ENCODE measurements at places on chromosomes 7 and 10.

GRCh38 chr10:77806511-77807157 is 119.9 kb downstream of the DLG5 start:
- DNase-seq, result no peak

DNA sequence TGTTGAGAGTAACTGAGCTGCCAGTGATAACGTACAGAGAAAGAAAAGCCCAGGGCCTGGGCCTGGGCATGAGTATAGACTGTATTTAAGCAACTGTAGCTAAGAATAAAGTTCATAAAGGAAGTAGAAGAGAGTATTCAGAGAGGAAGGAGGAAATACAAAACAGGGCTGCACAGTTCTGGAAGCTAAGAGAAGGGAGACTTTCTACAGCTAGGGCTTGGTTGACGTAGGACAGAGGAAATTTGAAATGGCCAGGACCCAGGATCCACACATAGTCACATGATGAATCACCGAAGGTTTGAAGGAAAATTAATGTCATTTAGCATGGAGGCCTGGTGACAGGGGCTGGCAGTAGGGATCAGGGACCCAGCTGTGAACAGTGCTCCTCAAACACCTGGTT is 66.7 kb downstream of the ARL4A start:
- DNase-seq, result no peak

DNA sequence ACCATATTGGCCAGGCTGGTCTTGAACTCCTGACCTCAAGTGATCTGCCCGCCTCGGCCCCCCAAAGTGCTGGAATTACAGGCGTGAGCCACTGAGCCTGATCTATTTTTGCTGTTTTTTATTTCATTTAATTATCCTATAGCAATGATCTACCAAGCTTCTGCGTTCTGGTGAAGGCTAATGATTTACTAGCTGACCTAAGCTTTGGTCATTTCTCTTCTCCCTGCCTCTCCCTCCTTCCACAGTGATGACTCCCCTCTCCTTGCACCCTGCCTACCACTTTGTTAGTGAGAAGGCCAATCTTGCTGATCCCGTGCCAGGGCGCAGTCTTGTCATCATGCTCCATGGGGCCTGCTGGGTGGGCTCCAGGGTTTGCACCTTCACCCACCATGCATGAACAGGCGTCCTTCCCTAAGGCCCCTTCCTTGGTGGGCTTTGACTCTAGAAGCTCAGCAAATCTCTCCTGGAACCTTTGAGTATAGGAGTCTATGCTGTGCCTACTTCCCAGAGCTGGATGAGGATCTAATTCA is 11.9 kb upstream of the ZCCHC24 start:
- DNase-seq, result no peak

DNA sequence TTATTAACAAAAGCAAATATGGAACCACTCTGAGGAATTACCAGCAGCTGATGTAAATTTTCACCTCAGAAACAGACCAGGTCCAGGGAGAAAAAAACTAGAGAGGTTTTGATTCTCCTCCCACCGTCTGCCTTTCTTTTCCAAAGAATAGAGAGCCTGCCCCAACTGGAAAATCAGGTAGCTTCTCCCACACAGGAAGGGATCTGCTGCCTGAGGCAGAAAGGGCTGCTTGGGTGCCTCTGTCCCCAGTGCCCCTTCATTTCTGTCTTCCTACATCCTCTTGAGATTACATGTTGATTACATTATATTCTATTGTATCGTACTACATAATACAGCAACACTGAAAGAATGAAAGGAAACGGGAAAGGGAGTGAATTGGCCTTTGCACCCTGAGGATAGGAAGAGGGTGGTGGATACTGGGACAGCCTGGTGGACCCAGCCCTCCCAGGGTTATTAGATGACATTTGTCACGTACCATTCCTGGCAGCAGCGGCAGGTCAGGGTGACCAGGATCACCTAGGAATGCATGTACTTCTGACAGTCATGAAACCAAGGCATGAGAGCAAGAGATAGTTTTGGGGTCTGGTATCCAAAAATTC is 8.9 kb downstream of the ST8SIA6 start:
- DNase-seq, result no peak

- DNase-seq, result no peak
Measured at GRCh38 chr10:38025283-38025682, 14.8 kb downstream of the ZNF33A start.

DNA sequence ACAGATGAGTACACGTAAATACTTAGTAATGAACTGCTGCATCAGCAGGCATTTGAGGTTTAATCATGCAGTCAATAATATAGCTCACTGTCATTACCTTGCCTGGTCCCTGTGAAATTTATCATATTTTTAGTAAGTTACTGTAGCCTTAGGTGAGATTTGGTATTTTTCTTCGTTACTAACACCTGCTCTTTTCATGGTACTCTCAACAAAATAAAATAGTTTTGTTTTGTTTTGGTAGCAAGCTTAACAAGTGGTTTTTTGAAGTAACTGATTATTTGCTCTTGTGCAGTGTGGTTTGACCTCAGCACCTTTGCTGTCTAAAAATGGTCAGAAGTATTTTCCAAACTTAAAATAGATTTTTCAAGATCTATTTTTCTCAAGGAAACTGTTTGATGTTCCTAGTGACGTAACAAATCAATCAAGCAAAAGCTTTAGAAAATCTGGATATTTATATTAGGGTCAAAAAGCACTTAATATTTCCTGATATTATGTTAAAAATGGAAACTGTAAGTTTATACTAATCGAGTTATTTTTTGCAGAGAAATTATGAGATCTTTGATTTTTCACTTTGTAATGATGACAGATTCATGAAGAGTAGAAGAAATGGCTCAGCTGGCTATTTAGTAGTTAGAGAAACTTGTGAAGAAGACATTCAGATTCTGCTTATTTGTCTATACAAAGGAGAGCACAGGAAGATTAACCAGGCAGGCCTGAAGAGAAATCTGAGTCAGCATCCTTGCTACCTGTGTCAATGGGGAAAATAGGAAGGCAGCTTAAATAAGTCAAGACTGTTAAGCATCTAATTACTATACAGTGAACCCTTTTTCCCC is 21.0 kb upstream of the RPA3 start:
- DNase-seq, result no peak

- DNase-seq, result no peak
Measured at GRCh38 chr10:113317489-113317888, 235.4 kb upstream of the HABP2 start.

- DNase-seq, result no peak
Measured at GRCh38 chr10:132459301-132460003, 62.5 kb downstream of the PWWP2B start.

GRCh38 chr7:7219216-7219615 is 36.9 kb downstream of the C1GALT1 start:
- no peak for DNase-seq

DNA sequence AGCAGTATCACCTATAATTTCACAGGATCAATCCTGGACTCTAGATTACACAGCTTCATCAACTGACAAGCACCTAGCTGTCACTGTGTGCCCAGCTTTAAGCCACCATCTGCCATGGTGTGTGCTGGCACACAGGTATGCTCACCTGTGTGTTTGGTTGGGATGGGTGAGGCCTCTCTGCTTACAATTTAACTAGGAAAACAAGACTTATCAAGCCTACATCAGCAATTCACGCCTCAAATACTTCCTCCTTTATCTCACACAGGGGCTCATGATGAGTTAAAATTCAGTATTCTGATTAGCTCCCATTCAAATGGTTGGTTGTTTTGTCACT is 608.2 kb downstream of the PARD3 start:
- no peak for DNase-seq

DNA sequence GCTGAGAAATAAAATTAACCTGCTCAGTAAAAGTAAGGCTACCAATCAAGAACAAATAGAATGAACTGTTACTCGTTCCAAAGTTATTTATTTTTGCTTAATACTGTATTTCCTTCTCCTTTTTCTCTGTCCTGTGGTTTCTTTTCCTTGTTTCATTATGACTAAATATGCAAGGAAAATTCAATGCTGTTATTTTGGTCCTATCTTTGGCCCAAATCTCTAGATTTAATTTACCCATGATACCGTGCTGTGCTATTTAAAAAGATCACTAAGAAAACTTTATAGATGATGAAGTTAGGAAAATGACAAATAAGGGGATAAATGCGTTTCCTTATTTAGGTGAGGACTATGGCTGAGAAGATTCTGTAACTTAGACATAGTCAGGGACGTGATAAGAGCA is 45.3 kb upstream of the FAM133B start:
- no peak for DNase-seq

DNA sequence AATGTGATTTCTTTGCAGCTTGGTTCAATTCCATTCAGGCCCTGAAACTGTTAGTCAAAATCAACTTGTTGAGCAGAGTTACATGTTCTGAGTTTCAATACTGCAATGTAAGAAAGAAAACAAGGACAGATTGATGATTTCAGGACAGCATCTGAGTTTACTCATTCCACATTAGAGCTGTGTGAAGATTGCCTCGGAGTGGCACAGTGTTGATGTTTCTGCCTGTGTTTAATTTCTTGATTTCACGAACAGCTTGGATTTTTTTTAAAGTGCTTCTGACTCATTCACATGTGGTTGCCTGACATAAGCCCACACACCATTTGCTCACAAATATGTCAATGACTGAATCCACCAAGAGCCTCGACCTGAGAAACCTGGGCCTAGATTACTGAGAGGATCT is 101.2 kb upstream of the PARD3 start:
- no peak for DNase-seq

DNA sequence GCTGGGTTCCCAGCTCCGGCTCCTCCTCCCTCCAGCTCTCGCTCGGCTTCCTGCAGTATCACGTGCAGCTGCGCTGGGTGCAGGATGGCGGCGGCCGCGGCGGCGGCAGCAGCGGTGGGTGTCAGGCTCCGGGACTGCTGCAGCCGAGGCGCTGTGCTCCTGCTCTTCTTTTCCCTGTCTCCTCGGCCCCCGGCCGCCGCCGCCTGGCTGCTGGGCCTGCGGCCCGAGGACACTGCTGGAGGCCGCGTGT is at the start of gene CNNM1:
CNNM1 (plus strand) TSS at position 53 of the 250 bp plus-strand sequence; CDS start at position 85, 32 bp downstream.
- DNase-seq, result no peak

- DNase-seq, result no peak
Measured at GRCh38 chr10:47454780-47455058, 29.2 kb downstream of the ANXA8 start.
